ENCODE measurements at places on chromosomes 12 and 14. TPM values are rescaled to one million over a fixed set of nuclear protein-coding genes. Genes with fewer than 3 reads are reported as not detected.

Gene KRT79
- not detected for total RNA-seq

Gene CISTR
- total RNA-seq, result not detected

Gene LRRC43
- not detected for total RNA-seq

Gene TDRD9
- not detected for total RNA-seq

Gene B4GALNT1
- total RNA-seq, result 19.8 TPM

Gene PLEK2
- total RNA-seq, result 1.3 TPM

Gene CD4
- total RNA-seq, result 1.3 TPM

Gene TAS2R42
- not detected for total RNA-seq

Gene CBLN3
- 0.25 TPM for total RNA-seq

Gene SSTR1
- not detected for total RNA-seq

Gene POTEM
- total RNA-seq, result not detected

Gene TSPAN19
- not detected for total RNA-seq

Gene OASL
- total RNA-seq, result not detected

Gene RDH11
- 97.4 TPM for total RNA-seq

Gene PLEKHD1
- total RNA-seq, result not detected

Gene KRT6C
- not detected for total RNA-seq

Gene POP5
- 43.9 TPM for total RNA-seq

Gene PFDN5
- 381 TPM for total RNA-seq

Gene GLIPR1L1
- total RNA-seq, result not detected

Gene GPR162
- total RNA-seq, result 59.0 TPM
